ENCODE measurements at places on chromosomes 11 and 22.

GRCh38 chr11:33643167-33643824, 57.3 kb downstream of the C11orf91 start:
- no peak for DNase-seq

GRCh38 chr11:121711236-121711635, 258.5 kb upstream of the SORL1-AS1 start:
- DNase-seq = no peak

DNA sequence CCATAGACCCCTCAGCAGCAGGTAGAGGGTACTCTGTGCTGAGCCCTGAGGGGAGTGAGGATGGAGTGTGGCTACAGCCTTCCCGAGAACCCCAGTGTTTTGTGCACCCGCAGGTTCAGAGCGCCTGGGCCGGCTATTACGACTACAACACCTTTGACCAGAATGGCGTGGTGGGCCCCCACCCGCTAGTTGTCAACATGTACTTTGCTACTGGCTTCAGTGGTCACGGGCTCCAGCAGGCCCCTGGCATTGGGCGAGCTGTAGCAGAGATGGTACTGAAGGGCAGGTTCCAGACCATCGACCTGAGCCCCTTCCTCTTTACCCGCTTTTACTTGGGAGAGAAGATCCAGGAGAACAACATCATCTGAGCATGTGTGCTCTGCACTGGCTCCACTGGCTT, 5.6 kb upstream of the TIRAP start:
- DNase-seq = no peak

DNA sequence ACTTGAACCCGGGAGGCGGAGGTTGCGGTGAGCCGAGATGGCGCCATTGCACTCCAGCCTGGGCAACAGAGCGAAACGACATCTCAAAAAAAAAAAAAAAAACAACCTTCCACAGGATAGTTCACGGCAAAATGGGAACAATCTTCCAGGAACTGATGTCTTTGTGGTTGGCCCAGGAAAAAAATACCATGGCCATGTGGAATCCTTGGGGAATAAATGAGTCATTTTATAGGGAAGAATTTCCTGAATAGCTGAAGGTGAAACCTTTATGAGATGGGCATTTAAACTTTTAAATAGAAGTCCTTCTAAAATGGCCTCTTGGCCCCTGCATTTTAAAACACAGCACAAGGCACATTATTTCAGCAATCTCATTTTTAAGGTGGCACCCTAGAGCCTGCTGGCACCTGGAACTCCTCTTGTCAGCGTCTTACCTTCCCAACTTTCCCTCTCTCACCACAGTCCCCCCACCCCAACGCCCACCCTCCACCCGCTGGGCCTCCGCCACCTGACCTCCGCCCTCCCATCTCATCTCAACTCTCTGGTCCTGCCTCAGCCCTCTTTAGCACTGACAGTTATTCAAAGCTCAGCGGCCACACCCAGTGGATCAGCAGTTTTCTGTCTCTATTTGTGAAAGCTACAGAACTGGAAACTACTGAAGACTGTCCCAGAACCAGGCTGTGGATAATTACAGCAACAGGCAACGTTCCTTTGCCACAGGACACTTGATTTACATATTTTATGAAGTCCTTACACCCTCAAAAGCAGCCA, 43.1 kb downstream of the SCGB1A1 start:
- no peak for DNase-seq

DNA sequence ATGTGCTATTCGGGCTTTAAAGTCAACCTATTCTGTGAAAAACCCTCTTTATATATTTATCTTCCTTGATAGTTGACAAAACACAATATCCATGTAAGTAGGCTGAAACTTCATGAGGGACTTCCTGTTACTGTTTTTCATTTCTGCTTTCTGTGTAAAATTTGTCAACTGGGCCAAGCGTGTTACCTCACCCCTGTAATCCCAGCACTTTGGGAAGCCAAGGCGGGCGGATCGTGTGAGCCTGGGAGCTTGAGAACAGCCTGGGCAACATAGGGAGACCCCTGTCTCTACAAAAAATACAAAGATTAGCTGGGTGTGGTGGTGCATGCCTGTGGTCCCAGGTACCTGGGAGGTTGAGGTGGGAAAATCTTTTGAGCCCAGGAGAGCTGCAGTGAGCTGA, 66.5 kb upstream of the SLC25A18 start:
- no peak for DNase-seq

GRCh38 chr11:93410441-93410840, 79.9 kb downstream of the DEUP1 start:
- no peak for DNase-seq

GRCh38 chr11:69657911-69658625, 17.1 kb downstream of the LTO1 start:
- DNase-seq = no peak

DNA sequence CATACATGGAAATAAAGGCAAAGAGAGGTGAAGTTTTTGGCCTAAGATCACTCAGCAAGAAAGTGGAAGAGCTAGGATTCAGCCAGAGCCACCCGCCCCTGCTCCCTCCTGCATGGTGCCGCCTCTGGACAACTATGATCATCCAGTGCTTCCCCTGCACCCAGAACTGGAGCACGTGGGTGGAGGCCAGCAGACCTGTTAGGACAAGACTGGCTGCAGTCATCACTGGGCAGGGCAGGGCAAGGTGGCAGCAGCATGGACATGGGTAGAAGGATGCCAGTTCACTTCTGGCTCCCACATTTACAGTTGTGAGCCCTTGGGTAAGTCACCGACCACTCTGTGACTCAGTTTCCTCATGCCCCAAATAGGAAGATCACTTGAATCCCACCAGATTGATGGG, 131.0 kb downstream of the FBXO7 start:
- no peak for DNase-seq

All from activated T-cell treated with anti-CD3 and anti-CD28 coated beads for 1 hour (primary cell).